ENCODE measurements at places on chromosomes 2 and 18. TPM values are rescaled to one million over a fixed set of nuclear protein-coding genes. Genes with fewer than 3 reads are reported as not detected.

The RTP5 gene
- polyA plus RNA-seq, result not detected

The ZBTB7C gene
- polyA plus RNA-seq, result 15.9 TPM

The FKBP1B gene
- polyA plus RNA-seq, result 9.3 TPM

GRCh38 chr2:67018301-67018700, 378.8 kb upstream of the ETAA1 start:
- no peak for DNase-seq

- DNase-seq, result no peak
Observed at GRCh38 chr18:43435851-43436250, 158.6 kb upstream of the SYT4 start.

The RRM2 gene
- 56.2 TPM for polyA plus RNA-seq

The ATP8B1 gene
- 27.8 TPM for polyA plus RNA-seq
